Foreskin keratinocyte (primary cell): ENCODE measurements at places on chromosomes 12 and 14.

DNA sequence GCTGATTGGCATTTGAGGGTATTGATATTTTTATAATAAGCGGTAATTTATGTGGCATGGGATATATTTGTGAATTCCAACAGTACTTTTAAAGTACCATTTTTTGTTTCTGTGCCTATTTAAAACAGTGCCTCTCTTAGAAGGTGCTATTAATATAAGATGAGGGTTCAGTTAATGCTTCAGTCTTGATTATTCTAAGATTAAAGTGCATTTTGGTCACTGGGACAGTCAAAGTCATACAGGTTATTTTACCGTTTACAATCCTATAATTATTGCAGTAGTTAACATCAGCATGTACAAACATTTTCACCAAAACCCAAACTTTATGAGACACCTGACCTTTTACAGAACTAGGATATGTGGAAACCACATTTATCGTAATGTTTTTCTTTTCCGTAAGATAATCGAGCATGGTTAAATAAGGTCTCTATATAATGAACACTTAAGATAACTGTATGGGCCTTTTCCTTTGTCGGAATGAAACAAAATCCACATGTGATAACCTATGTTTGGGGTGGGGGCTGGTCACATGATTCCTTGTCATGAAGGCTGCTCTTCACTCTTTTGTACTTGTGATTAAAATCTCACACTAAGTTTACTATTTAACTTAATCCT is 37.7 kb upstream of the DNM1L start:
- DNase-seq = no peak

DNA sequence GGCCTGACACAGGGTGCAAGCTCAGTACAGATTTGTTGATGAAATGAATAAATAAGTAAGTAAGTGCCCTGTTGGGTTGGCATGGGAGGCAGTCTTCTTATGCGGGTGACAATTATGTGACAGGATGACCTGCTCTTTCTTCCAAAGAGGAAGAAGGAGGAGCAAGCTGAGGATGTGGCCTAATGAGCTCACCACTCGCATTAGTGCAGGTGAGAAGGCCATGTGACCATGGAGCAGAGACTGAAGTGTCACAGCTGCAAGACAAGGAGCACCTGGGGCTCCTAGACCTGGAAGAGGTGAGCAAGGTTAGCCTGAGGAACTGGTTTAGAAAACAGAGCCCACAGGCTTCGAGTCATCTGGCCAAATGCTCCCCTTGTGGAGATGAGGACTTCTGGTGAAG is 34.9 kb downstream of the LRTM2 start:
- no peak for DNase-seq

GRCh38 chr14:60681271-60681670 is 32.0 kb upstream of the SIX1 start:
- no peak for DNase-seq

GRCh38 chr12:53593707-53594106 is 32.5 kb downstream of the ATF7 start:
- no peak for DNase-seq

- DNase-seq = no peak
These were observed 29.6 kb upstream of the OR5AU1 start for GRCh38 chr14:21185491-21185890.

DNA sequence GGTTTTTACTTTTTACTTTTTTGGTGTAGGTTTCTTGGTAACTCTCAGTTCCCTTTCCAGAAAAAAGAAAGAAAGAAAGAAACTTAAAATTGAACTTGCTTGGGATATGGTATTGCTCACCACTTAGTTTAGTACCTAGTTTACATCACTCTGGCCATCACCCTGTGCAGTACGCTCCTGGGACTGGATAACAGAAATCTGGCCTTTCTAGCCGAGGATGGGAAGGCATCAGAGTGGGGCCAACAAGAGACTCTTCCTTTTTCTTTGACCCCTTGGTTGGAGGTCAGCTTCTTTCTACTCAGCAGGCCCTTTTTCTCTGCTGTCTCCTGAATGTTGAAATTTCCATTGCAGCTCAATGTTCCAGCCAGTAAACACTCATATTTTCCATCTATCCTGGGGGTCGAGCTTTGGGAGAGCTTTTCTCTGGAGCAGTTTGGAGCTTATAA is 156.6 kb downstream of the TGFB3 start:
- DNase-seq = no peak

DNA sequence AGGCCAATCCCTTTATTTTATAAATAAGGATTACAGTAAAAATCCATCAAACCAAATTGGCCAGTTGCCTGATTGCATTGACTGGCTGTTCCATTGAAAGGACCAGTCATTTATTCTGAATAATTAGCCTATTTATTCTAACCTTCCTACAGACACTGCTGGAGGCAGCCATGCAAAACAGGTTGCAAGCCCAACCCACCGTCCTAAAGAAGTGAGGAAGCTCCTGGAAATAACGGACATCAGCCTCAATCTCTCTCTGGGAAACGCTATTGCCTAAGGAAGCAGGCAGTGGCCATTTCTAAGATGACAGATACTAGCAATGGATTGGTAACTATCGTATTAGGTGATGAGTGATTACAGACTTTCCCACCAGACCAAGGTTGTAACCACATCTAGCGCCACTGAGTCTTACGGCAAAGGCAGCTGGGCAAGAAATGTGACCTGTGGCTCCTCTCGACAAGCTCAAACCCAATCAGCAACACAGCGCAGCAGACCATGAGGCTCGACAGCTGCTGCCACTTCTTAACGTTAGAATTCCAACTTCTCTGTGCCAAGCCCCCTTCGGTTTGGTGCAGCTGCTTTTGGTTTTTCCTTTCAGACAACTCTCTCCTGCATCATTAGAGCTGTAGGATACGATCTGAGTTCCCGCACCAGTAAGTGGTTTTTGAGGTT is 134.2 kb downstream of the KCNK10 start:
- DNase-seq = no peak

- DNase-seq = peak; percentile 79
These were observed 105.7 kb downstream of the GCH1 start for GRCh38 chr14:54796961-54797360.

DNA sequence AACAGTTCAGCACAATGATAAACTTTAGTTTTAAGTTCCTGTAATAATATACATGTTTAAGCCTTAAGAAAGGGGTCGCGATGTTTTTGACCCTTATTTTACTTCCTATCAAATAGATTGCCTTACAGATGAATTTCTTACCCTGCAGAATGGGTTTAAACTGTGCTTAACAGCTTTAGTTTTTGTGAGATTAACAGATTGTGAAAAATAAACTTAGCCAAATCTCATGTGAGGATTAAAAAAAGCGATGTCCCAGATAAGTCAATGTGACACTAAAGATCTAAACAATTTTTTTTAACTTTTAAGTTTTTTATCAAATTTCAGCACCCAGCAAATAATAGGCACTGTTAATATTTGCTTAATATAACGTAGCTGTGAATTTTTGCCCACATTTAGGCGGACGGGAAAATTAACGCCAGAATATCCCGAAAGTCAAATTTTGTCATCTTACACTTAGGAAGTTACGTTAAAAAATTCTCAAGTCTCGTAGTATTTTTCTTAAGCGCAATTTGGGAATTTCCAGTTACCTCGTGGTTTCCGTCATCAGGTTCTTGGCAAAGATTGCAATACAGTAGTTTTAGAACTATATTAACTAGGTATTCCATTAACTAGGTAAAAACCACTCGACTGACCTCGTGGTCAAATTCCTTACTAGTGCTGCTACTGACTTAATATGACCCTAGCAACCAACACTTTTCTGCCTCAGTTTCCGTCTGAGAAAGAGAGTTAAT is 1.2 kb downstream of the HNRNPC start:
- DNase-seq = no peak
